ENCODE measurements at places on chromosomes 7 and 10. TPM values are rescaled to one million over a fixed set of nuclear protein-coding genes. Genes with fewer than 3 reads are reported as not detected.

- H3K36me3 ChIP-seq = no peaks in the 10 kb centered on the region
- DNase-seq = no peak
- H3K4me3 ChIP-seq = no peak overlapping the region
Observed at GRCh38 chr7:79979437-79979836, 155.2 kb upstream of the GNAI1 start.

- H3K36me3 ChIP-seq = no peaks in the 10 kb centered on the region
- H3K4me1 ChIP-seq = no peaks in the 10 kb centered on the region
- no peak overlapping the region for H3K27ac ChIP-seq
Observed at GRCh38 chr7:157745721-157746709, 409.2 kb downstream of the DNAJB6 start.

The IFIT1B gene
- total RNA-seq = not detected

DNA sequence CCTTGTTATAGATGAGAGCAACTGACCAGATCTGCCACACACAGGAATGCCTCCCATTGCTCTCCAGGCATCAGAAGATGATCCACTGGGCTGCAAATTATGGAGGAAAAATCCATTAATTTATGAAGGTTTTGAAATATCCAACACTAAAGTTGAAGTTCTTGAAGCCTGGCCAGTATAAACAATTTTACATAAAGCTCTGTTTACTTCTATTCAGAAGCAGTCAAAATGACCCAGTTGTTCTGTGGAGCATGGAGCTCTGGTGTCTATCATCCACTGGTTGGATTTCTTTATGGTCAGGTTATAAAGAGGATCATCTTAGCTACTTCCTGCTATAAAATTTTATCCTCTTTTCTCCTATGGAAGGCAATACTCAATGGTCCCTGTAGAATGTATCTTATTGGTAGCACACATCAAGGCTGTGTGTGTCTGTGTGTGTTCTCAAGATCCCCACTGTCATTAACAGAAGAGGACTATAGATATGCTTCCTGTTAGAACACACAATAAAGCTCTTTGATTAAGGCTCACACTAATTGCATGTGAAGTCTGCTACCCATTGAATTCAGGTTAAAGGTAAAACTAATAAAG is 747.4 kb downstream of the SUGCT start:
- H3K4me1 ChIP-seq = peaks cover 5% of the 10 kb centered on the region
- no peaks in the 10 kb centered on the region for H3K36me3 ChIP-seq
- DNase-seq = no peak

The GRM3 gene
- total RNA-seq = not detected

The NUTM2D gene
- 4.0 TPM for total RNA-seq

The IKZF5 gene
- 6.2 TPM for total RNA-seq

GRCh38 chr7:37757563-37757962 is 74.0 kb downstream of the GPR141 start:
- H3K4me3 ChIP-seq = no peak overlapping the region
- no peaks in the 10 kb centered on the region for H3K4me1 ChIP-seq
- DNase-seq = no peak

DNA sequence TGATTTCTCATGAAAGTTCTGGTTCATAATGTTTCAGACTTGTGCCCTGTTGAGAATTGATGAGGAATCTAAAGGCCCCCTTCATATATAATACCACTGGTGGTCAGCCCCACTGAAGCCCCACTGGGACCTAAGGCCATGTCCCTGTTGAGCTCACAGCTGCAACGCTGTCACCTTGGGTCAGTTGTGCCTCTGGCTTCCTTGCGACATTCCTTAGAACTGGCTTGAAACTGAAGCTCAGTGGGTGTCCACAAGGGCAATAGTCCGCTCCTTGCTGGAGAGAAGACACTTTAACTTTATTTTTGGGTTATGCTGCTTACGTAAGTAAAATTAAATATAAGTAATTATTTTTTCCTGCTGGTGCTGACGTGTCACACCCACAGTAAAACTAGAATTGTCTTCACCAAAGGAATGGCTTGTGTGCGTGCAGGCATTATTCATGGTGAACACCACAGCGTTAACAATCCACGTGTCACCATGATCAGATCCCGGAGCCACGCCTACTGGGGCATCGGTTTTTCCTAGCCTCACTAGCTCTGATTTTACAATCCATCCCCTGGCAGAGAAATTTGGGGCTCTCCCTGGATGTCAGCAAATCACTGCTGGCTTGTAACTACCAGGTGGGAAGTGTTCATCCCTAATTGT is 66.5 kb downstream of the BICC1 start:
- no peak overlapping the region for H3K27ac ChIP-seq
- no peaks in the 10 kb centered on the region for H3K27me3 ChIP-seq
- no peak for DNase-seq
- H3K4me1 ChIP-seq = peaks cover 3% of the 10 kb centered on the region

DNA sequence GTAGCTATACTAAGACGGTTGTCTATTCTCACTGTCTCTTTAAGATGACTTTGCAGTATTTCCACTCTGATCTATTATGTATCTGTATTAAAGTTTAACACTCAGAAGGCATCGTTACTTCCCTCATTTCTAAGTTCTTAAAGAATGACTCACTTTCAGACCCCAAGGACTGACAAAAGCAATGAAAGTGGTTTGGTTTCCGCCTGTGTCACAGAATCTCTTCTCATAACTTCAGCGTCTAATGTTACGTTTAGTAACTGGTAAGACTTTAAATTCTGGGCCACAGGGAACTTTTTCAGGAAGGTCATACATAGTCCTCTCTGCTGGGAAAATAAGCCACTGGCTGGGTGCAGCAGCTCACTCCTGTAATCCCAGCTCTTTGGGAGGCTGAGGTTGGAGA is 892.0 kb upstream of the AUTS2 start:
- no peak overlapping the region for H3K4me3 ChIP-seq
- no peaks in the 10 kb centered on the region for H3K36me3 ChIP-seq
- DNase-seq = no peak
- H3K4me1 ChIP-seq = no peaks in the 10 kb centered on the region
- H3K27ac ChIP-seq = no peak overlapping the region
- no peaks in the 10 kb centered on the region for H3K27me3 ChIP-seq

The TRIM50 gene
- total RNA-seq = not detected

The ADCY1 gene
- not detected for total RNA-seq

- no peaks in the 10 kb centered on the region for H3K4me1 ChIP-seq
- no peak for DNase-seq
- H3K36me3 ChIP-seq = no peaks in the 10 kb centered on the region
- no peaks in the 10 kb centered on the region for H3K27me3 ChIP-seq
- H3K27ac ChIP-seq = no peak overlapping the region
Observed at GRCh38 chr7:69358163-69358821, 240.0 kb upstream of the AUTS2 start.

GRCh38 chr10:30803892-30804322 is 174.4 kb upstream of the LYZL2 start:
- no peak overlapping the region for H3K4me3 ChIP-seq
- peaks cover 14% of the 10 kb centered on the region for H3K4me1 ChIP-seq
- DNase-seq = no peak
- H3K27me3 ChIP-seq = no peaks in the 10 kb centered on the region

The PDLIM1 gene
- total RNA-seq = 238 TPM

The MACC1 gene
- 5.2 TPM for total RNA-seq

DNA sequence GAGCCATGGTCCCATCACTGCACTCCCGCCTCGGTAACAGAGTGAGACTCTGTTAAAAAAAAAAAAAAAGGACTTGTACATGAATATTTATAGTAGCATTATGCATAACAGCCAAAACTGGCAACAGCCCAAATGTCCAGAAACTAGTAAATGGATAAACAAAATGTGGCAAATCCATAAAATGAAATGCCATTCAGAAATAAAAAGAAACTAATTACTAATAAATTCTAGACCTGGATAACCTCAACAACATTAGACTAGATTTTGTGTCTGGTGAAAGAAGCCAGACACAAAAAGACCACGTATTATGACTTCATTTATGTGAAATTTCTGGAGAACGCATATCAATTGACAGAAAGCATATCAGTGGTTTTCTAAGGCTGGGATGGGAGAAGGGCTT is 74.5 kb downstream of the HPSE2 start:
- H3K4me3 ChIP-seq = no peak overlapping the region
- H3K4me1 ChIP-seq = no peaks in the 10 kb centered on the region
- DNase-seq = no peak
- H3K27me3 ChIP-seq = no peaks in the 10 kb centered on the region

DNA sequence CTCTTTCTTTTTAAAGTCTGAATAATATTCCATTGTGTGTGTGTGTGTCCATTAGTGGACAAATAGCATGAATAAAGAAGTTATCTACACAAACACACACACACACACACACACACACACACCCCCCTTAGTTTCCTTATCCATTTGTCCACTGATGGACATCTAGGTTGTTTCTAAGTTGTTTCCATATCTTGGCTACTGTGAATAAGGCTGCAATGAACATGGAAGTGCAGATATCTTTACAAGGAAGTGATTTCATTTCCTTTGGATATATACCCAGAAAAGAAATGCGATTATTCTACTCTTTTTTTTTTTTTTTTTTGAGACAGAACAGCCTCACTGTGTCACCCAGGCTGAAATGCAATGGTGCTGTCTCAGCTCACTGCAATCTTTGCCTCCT is 113.5 kb downstream of the MBL2 start:
- H3K27me3 ChIP-seq = no peaks in the 10 kb centered on the region
- no peak overlapping the region for H3K4me3 ChIP-seq
- no peaks in the 10 kb centered on the region for H3K4me1 ChIP-seq
- H3K36me3 ChIP-seq = no peaks in the 10 kb centered on the region
- H3K27ac ChIP-seq = no peak overlapping the region

DNA sequence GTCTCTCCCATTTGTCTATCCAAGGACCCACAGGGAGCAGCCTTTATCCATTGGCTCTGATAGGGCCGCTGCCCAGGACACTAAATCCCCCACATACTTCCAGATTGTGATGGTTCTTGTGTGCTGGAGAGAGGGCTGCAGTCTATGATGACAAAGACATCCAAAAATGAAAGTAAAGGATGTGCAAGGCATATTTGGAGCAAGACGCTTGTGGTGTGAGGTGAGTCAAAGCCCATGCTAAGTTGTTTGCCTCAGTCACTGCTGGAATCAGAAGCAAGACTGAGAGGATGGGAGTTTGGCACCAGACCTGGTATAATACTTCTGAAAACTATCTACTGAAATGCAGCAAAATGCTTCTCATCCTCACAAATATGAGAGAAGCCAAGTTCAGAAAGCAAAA is 22.7 kb downstream of the ZNF22 start:
- DNase-seq = no peak
- H3K4me1 ChIP-seq = no peaks in the 10 kb centered on the region
- no peaks in the 10 kb centered on the region for H3K36me3 ChIP-seq
- no peak overlapping the region for H3K27ac ChIP-seq
- H3K4me3 ChIP-seq = no peak overlapping the region

- DNase-seq = no peak
- no peak overlapping the region for H3K27ac ChIP-seq
- no peaks in the 10 kb centered on the region for H3K4me1 ChIP-seq
Observed at GRCh38 chr7:113367041-113367586, 248.8 kb upstream of the SMIM30 start.

The KLF14 gene
- total RNA-seq = 3.0 TPM

DNA sequence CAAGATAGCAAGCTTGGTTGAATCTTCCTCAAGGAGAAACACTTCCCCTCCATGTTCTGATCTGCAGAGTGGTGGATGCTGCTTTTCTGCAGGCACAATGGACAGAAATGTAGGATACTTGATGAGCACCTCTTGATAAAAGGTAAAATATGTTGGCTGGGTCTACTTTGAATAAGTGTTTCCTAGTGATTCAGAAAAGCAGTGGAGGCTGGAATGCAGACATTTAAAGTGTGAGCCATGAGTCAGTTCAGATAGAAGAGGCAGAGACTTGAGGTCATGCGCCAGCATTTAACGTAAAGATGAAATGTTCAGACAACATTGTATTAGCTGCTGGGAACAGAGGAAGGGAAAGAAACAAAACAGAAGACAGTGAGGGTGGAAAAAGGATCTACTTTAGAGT is 403.1 kb downstream of the ADRA2A start:
- no peak overlapping the region for H3K4me3 ChIP-seq
- no peak for DNase-seq
- H3K27me3 ChIP-seq = no peaks in the 10 kb centered on the region
- H3K36me3 ChIP-seq = no peaks in the 10 kb centered on the region
- no peaks in the 10 kb centered on the region for H3K4me1 ChIP-seq

DNA sequence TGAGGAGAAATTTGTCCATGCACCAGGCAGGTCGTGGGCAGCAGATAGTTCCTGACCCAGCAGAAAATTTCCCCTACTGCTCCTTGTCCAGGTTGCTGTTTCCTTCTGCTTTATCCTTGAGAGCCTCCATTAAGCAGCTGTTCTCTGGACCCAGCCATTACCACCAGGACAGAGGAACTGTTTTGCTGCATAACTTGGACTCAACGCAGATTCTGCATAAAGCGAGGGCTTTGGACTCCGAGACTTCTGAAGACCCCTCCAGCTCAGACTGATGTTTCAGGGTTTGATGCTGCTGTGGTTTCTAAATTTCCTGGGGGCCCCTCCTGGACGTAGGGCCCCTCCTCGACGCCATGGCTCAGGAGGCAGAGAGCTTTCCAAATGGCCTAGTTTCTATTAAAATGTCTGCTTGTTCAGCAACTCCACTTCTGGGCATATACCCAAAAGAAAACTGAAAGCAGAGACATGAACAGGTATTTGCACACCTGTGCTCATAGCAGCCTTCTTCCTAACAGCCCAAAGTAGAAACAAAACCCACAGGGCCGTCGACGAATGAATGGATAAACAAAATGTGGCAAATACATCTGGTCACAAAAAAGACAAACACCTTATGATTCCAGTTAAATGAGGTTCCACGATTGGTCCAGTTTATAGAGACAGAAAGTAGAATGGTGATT is 28.3 kb upstream of the LMTK2 start:
- H3K27ac ChIP-seq = no peak overlapping the region
- no peak overlapping the region for H3K4me3 ChIP-seq
- DNase-seq = no peak
- H3K4me1 ChIP-seq = no peaks in the 10 kb centered on the region

The AGAP6 gene
- 15.0 TPM for total RNA-seq

DNA sequence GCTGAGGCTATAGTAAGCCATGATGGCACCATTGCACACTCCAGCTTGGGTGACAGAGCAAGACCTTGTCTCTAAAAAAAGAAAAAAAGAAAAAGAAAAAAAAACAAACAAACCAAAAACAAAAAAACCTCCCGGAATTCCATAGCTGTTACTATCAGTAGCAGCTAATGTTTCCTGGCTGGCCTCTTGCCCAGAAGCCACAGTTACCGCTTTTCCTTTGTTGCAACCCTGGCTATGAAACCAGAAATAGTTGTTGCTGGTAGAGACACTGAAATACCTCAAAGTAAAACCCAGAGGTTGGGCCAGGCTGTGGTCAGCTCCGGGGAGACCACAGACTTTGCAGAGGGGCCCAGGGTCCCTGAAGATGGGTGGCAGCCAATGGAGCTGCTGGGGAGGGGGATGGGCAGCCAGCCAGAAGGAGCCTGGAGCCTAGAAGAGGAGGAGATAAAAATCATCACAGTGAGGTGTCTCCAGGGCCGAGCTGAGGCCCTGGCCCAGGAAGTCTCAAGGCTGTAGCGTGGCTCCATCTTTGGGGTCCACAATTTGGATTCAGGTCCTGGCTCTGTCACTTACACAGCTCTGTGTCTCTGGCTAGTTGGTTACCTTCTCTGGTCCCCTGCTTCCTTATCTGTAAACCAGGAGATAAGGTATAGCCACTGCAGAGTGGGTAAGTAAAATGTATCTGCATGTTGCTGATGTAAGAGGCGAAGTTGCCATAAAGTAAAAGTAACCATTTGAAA is 3.4 kb upstream of the CHST12 start:
- no peak overlapping the region for H3K4me3 ChIP-seq
- peaks cover 4% of the 10 kb centered on the region for H3K4me1 ChIP-seq
- H3K27ac ChIP-seq = peak overlapping the region; percentile 73
- H3K27me3 ChIP-seq = no peaks in the 10 kb centered on the region
- H3K36me3 ChIP-seq = no peaks in the 10 kb centered on the region

- no peak for DNase-seq
- H3K4me1 ChIP-seq = no peaks in the 10 kb centered on the region
- H3K27ac ChIP-seq = no peak overlapping the region
- H3K27me3 ChIP-seq = peaks cover 3% of the 10 kb centered on the region
- no peaks in the 10 kb centered on the region for H3K36me3 ChIP-seq
Observed at GRCh38 chr7:113207931-113208330, 89.6 kb upstream of the SMIM30 start.
